ENCODE measurements at places on chromosomes 5 and 9. TPM values are rescaled to one million over a fixed set of nuclear protein-coding genes. Genes with fewer than 3 reads are reported as not detected.

NUTM2F gene
- not detected for total RNA-seq

ANKRD20A1 gene
- not detected for total RNA-seq

PDE8B gene
- not detected for total RNA-seq

FAM114A2 gene
- total RNA-seq: 24.1 TPM

F2RL2 gene
- not detected for total RNA-seq

NOXA1 gene
- 2.2 TPM for total RNA-seq

RAD17 gene
- total RNA-seq: 18.8 TPM

SMIM33 gene
- total RNA-seq: not detected

NIPBL gene
- 13.7 TPM for total RNA-seq

ORM1 gene
- not detected for total RNA-seq

RECK gene
- 0.64 TPM for total RNA-seq

SERF1A gene
- total RNA-seq: 2.1 TPM

PRDM9 gene
- total RNA-seq: under 0.01 TPM

TMEFF1 gene
- total RNA-seq: 0.21 TPM

GMCL2 gene
- not detected for total RNA-seq
